ENCODE measurements at places on chromosomes 12 and 14. TPM values are rescaled to one million over a fixed set of nuclear protein-coding genes. Genes with fewer than 3 reads are reported as not detected.

CLEC2A gene
- not detected for polyA plus RNA-seq

FAM186B gene
- 1.00 TPM for polyA plus RNA-seq

TTC9 gene
- polyA plus RNA-seq, result 2.5 TPM

- no peak overlapping the region for H3K27ac ChIP-seq
- no peak overlapping the region for H3K4me3 ChIP-seq
- DNase-seq, result no peak
- no peaks in the 10 kb centered on the region for H3K36me3 ChIP-seq
Measured at GRCh38 chr12:54991991-54992375, 7.4 kb upstream of the TESPA1 start.

DNA sequence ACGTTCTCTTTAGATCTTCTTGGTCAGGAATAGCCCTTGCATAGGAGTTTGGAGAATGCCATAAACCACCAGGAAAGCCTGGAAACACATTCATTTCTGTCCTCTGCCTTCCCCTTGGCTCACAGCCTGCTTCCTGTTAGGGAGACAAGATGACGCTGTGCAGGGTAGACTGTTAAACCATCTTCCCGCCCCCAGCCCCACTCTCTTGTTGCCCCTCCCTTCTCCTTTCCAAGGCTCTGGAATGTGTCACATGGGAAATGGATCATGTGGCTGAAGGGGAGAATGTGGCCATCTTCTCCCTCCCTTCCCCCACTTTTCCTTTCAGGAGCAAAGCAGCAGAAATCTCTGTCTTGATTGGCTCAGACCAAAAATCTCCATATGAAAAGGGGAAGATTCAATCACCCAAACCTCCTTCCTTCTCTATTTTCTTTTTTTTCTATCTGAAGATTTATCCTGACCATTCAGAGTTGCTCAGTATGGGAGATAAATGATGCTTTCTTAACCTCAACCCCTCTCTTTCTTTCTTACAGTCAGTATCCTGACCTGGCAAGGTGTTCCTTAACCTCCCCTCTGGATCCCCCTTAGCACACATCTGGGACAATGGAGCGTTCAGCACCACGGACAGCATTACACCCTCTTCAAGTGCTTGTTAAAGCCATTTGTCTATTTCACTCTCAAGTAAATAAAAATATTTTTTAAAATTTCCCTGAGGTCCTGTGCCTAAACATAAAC, 11.4 kb downstream of the GPR19 start:
- no peaks in the 10 kb centered on the region for H3K27me3 ChIP-seq
- no peak for DNase-seq
- H3K4me1 ChIP-seq, result no peaks in the 10 kb centered on the region
- no peak overlapping the region for H3K4me3 ChIP-seq
- no peaks in the 10 kb centered on the region for H3K36me3 ChIP-seq

DNA sequence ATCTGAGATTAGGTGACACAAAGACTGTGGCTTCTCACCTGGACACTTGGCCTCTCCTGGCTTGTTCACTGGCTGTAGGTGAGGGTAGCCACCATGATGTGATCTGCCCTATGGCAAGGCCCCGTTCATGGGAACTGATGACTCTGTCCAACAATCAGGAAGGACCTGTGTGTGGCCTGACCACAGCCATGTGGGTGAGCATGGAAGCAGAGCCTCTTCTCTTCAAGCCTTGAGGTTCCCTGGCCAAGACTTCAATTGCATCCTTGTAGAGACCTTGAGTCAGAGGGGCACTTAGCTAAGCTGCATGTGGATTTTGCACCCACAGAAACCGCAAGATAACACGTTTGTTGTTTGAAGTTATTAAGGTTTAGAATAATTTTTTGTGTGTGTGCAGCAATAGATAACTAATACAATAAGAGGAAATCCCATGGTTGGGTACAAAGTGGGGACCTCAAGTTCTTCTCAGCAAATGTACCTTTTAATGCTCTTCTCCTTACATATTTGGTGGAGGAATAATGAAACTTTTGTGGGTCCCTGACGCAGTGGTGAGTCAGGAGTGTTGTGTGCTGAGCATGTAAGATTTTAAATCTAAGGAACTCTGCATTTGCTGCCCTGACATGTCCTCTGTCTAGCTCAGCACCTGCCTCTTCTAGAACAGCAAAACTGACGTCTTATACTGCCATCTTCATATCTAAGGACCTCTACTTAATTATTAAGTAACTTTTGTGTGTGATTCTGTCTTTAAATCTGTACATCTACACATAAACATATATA, 27.5 kb upstream of the PLEKHG7 start:
- no peak for DNase-seq
- no peak overlapping the region for H3K4me3 ChIP-seq
- H3K36me3 ChIP-seq, result no peaks in the 10 kb centered on the region

DNA sequence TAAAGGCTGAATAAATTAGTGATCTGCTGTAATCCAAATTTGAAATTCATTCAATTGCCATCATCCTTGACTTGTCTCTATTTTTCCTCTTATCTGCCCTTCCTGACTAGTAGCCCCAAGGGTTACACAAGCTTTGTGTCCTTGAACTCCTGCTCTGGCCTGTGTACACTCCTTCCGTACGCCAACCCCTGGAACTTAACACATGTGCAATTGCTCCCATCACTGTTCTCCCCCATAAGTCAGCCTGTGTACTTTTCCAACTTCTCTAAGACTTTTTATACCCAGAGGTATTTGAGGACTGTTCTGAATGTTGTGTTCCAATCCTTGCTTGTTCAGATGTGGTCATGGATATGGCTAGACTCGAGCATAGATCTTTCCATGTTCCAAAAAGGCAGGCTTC, 171.1 kb upstream of the G2E3 start:
- no peaks in the 10 kb centered on the region for H3K36me3 ChIP-seq
- H3K4me3 ChIP-seq, result no peak overlapping the region
- H3K4me1 ChIP-seq, result no peaks in the 10 kb centered on the region
- no peak overlapping the region for H3K27ac ChIP-seq
- no peak for DNase-seq

- H3K36me3 ChIP-seq, result no peaks in the 10 kb centered on the region
- DNase-seq, result no peak
- H3K4me1 ChIP-seq, result no peaks in the 10 kb centered on the region
- H3K27me3 ChIP-seq, result no peaks in the 10 kb centered on the region
- H3K4me3 ChIP-seq, result no peak overlapping the region
Measured at GRCh38 chr14:56284641-56285040, 166.4 kb downstream of the PELI2 start.

- H3K4me1 ChIP-seq, result peaks cover 45% of the 10 kb centered on the region
- peak overlapping the region; percentile 98 for H3K27ac ChIP-seq
- DNase-seq, result no peak
- no peaks in the 10 kb centered on the region for H3K27me3 ChIP-seq
Measured at GRCh38 chr12:10716277-10716676, 6.8 kb downstream of the YBX3 start.

DNA sequence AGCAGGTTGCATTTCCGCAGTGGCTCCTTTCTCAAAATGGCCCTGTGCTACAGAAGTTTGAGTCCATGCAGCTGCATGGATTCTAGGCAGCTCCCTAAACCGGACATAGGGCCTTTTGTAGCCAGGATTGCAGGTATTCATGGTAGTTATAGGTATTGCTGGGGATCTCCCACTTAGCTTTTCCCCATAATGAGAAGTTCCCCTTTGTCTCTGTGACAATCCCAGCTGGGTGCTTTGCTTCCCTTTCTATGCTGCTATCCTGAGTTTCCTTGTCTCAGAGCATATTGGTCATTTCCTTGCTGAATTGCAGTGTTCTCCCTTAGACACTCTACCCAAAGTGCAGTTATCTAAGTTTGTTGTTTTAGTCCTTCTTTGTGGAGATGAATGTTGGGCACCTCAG, 120.9 kb upstream of the MIS18BP1 start:
- no peak for DNase-seq
- no peak overlapping the region for H3K4me3 ChIP-seq
- H3K4me1 ChIP-seq, result no peaks in the 10 kb centered on the region
- no peak overlapping the region for H3K27ac ChIP-seq
- H3K36me3 ChIP-seq, result no peaks in the 10 kb centered on the region

DNA sequence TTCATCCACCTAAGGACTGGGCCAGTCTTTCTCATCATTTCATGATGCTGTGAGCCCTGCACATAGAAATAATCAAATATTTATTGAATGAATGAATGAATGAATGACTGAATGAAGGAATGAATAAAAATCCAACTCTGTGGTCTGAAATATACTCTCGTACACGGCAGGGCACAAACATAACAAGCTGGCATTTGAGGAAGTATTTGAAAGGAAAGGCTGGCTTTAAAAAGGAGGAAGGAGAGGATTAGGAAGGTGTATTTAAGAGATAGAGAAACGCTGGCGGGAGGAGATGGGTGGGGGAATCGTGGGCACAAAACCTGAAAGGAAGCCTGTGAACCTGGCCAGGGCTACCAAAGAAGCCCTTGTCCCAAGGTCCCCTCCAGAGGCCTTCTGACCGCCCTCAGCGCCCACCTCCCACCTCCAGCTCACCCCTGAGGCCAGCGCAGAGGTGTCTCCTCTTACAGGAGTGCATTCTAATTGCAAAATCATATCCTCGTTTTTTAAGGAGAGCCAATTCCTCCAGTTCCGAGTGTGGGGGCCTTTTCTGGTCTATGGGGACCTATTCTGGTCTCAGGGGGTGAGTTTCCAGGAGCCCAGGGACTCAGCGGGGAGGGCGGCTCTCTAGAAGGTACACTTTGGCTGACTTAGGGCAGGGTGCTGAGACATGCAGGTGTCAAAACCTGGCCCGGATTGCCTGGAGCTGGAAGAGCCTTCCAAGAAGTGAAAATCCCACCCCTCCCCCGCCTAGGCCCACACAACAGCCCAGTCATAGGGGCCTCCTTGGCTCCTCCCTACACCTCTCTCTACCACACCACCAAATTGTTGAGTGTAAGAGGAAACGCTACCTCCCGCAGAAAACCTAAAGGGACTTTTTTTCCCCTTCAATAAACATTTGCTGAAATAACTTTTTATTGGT, 8.7 kb upstream of the JDP2 start:
- H3K4me3 ChIP-seq, result no peak overlapping the region
- H3K4me1 ChIP-seq, result no peaks in the 10 kb centered on the region
- H3K36me3 ChIP-seq, result no peaks in the 10 kb centered on the region
- H3K27ac ChIP-seq, result no peak overlapping the region

- no peak overlapping the region for H3K27ac ChIP-seq
- no peaks in the 10 kb centered on the region for H3K4me1 ChIP-seq
- H3K36me3 ChIP-seq, result no peaks in the 10 kb centered on the region
- no peak for DNase-seq
- peaks cover 4% of the 10 kb centered on the region for H3K27me3 ChIP-seq
- H3K4me3 ChIP-seq, result no peak overlapping the region
Measured at GRCh38 chr12:51744235-51744634, 104.3 kb downstream of the FIGNL2 start.

Data from psoas muscle (tissue), 8 donors.